Panc1 (cell line): ENCODE measurements at places on chromosomes 2 and 18.

GRCh38 chr2:227608561-227609338, 5.9 kb downstream of the SCYGR3 start:
- DNase-seq = no peak

DNA sequence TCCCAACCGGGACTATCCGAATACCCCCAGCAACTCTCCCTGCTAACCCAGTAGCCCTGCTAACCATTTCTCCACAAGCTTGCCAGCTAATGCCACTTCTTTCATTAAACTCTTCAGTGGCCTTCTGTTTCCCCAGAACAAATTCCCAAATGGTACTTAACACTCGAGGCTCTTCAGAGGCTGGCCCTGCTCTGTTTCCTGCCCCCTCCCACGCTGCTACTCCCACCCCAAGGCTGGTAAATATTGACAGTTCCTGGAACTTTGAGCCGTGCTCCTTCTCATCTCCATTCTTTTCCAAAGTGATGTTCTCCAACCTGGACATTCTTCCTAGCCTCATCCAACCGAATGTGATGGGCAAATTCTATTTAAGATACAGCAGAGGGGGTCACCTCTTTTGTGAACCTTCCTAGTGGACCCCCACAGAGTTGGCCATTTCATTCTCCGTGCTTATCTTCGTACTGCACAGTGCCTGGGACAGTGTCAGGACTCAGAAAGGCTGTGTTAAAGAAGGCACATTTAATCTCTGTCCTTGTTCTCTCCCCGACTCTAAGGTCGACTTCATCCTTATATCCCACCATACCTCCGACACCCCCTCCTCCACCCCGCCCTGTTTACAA, 3.2 kb upstream of the KIDINS220 start:
- DNase-seq = no peak

- no peak for DNase-seq
Observed at GRCh38 chr18:48137374-48138081, 207.1 kb upstream of the SMAD2 start.

GRCh38 chr18:59459369-59460071, 100.5 kb upstream of the LMAN1 start:
- DNase-seq = no peak

DNA sequence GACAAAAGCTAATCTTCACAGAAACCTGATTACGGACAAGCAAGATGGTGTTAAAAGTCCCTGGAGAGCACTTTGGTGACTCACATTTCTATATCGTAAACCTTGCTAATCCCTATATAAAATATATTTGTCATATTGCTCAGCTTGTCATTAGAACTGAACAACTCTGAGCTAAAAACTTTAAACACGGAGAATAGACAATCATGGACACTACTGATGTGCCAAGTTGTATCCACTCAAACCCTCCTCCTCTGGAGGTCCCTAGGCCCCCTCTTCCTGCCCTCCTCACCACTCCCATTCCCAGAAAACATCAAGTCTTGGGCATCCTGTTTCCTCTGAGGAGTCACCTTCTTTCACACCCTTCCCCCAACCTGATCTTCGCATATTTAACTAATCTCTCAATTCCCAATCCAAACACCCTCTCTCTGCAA, 138.7 kb upstream of the PID1 start:
- no peak for DNase-seq

DNA sequence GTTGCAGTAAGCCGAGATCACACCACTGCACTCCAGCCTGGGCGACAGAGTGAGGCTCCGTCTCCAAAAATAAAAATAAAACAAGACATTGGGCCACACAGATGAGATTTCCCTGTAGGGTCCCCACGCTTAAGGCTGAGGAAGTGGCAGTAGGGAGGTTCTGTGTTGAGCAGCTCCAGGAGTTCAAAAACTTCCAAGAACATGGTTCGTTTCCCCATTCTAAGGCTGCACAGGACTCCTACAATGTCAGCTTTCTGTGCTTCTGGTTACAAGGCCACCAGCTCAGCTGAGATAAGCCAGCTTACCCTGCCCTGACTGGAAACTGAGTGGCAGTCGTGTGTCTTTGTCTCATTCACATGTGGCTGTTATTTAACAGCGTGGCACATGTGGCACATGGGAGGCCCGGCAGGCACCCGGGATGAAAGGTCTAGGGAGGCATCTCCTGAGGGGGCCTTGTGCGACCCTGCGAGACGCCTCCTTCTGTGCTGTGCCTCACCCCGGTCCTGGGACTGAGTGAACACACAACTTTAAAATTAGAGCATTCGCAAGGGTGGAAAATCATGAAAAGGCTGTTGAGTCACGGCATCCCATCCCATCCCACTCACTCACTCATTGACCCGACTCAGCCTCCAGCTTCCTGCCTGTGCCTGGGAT, 7.7 kb downstream of the ITGB1BP1 start:
- DNase-seq = no peak

GRCh38 chr2:127045792-127046501, 61.0 kb downstream of the BIN1 start:
- DNase-seq = no peak

- no peak for DNase-seq
Observed at GRCh38 chr2:208046686-208047085, 21.4 kb upstream of the PLEKHM3 start.

GRCh38 chr18:32048507-32049091, 30.0 kb downstream of the RNF125 start:
- DNase-seq = no peak

GRCh38 chr2:160174322-160174721, 25.8 kb downstream of the ITGB6 start:
- DNase-seq = no peak

DNA sequence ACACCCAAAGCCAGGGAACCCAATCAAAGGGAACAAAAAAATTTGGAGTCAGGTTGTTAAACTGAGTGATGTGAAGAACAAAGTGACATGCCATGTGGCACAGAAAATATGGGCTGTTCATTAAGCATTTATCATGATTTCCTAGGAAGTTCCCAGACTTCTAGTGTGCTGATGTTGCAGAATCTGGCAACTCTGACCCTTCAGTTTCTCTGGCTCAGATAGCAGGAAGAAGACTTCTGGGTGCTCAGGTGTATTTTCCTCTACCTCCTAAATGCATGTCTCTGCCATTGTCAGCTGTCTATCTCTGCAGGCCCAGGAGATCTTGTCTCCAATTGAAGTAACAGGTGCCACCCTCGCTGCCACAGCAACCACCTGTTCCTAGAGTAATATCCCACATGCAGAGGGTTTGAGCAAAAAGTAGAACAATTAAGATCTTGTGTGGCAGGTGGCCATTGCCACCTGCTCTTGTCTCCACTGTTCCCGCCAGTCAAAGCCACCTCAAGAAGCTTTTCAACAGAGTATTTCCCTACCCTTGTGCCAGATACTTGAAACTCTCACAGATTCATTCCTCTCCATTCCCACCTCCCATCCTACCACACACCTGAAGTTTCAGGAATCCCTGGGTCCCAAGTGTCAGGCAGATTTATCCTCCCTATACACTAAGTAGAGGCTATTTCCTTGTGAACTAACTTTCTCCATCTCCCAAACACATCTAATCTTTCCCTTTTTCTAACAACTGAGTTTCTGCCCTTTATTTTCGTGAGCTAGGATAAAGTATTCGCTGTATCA, 533.7 kb upstream of the CHAC2 start:
- no peak for DNase-seq

DNA sequence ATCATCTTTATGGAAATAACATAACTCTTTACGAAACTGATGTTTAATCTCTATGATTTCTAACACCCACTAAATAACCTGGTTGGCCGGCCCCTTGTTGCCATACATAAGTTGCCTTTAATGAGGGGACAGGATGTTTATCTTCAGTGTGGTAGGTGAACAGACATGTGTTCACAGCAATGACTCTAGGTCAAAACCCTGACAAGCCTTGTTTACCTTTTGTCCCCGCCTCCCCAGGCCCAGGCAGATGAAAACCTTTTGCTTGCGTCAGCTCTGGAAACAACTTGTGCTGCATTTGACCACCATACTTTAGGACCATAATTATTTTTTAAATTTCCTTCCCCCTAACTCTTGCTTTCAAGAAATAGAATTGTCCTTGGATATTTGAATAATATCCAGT, 2.9 kb upstream of the DSG4 start:
- no peak for DNase-seq
